Dorsolateral prefrontal cortex (tissue), 122 donors: ENCODE measurements at places on chromosomes 4 and X.

DNA sequence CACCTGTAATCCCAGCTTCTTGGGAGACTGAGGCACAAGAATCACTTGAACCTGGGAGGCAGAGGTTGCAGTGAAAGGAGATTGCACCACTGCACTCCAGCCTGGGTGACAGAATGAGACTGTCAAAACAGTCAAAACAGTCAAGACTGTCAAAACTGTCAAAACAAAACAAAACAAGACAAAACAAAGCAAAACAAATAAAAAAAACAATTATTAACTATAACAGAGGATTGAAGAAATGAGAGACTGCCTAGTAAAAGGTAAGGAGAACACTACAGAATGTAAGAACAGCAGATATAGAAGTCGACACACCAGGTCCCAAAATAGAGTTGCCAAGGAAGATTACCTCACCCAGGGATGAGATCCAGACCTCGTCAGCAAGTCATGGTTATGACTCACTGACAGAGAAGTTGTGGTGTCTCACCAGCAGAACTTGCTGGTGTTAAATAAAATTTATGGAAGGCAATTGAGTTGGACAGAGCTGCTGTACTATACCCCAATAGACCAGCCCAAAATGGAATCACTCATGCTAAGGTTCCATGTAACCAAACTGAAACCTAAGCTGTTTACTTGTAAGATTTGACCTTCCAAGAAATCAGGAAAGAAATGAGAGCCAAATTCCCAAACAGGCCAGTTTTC lies 32.1 kb upstream of the GK start:
- no peak for DNase-seq

DNA sequence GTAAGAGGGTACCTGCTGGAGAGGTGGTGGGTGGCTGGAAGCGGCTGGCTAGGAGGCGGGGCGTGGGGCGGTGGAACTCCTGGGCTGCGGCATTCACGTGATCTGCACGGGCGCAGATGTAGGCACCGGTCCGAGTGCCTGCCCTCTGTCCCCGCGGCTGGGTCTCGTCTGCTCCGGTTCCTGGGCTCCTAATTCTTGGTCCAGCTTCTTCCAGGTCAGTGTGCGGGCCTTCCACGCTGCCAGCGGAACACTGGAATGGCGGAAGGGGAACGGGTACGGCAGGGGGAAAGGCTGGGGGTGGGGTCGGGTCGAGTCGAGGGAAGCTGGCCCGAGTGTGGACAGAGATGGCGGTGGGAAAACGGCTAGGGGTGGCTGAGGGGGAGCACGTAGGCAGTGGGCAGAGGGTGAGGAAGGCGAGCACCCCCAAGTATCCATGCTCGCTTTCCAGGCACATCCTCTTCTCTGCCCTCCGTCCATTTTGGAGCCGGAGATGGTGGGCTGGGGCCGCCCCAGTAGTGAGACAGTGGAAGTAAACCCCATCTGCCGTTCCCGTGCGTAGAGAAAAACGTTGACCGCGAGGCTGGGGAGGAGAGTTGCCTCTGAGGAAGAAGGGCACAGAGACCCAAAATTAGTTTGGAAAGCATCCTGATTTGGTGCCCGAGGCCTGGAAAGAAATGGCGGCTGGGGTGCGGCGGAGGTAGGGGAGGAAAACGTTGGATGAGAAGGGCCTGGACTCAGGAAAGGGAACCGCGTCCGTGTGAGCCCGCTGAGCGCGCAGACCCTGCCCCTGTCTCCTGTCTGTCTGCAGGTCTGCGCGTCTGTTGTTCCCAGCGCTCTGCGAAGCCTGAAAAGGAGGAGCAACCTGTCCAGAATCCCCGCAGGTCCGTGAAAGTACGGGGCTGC lies at the start of gene TCEAL4:
Gene TCEAL4, plus strand, starts transcription at position 105 of the 903 bp plus-strand sequence. CDS start 1,161 bp downstream, outside the sequence.
- DNase-seq = peak; percentile 63

GRCh38 chrX:71191248-71191647 lies 31.8 kb upstream of the GJB1 start:
- no peak for DNase-seq

- DNase-seq = no peak
These were observed 27.9 kb downstream of the SLC4A4 start for GRCh38 chr4:71366766-71367165.

DNA sequence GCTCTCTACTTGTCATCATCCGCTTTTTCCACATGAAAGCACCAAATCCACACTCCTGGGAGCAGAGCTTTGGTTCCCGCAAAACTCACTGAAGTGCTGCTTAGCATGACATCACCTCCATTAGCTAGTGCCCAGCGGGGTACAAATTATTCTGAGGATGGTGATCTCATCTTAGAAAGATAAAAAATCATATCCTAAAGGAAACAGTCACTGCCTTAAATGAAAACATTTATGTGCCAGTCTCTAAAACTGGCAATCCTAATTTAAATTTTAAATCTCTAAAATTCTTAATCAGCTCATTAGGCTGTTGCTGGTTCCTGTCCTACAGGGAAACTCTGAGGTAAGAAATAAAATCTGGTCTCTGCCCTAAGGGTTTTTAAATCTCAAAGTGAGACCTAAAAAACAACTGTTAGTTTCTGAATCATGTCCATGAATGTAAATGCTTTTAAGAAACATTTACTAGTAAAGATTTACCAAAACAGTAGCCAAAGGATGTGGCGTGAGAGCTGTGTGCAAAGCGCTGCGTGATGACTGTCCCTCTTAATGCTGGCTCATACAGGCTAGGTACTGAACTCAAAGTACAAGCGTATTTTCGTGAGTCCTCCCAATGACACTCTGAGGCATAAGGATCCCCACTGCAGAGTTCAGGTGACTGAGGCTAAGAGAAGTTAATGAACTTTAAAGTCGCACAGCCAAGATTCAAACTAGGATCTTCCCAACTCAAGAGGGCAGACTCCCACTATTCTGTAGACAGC lies 4.5 kb downstream of the CASP3 start:
- DNase-seq = no peak

DNA sequence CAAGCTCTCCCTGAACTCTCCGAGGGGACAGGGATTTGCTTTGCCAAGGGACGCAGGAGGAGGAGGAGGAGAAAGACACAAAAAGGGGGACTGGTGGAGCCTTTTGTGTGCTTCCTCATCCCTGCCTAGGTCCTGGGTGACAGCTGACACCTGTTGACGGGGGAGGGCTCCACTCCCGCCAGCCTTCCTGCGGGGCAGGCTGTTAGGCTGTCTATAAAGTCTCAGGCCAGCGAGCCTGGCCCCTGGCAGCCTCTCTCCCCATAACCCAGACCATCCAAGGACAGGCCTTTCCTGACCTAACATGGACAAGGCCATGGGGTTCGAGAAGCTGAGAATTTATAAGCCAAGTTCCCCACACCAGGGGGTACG lies 832 bp upstream of the EVC2 start:
- no peak for DNase-seq

GRCh38 chr4:110155654-110156053 lies 42.8 kb downstream of the ELOVL6 start:
- DNase-seq = no peak

DNA sequence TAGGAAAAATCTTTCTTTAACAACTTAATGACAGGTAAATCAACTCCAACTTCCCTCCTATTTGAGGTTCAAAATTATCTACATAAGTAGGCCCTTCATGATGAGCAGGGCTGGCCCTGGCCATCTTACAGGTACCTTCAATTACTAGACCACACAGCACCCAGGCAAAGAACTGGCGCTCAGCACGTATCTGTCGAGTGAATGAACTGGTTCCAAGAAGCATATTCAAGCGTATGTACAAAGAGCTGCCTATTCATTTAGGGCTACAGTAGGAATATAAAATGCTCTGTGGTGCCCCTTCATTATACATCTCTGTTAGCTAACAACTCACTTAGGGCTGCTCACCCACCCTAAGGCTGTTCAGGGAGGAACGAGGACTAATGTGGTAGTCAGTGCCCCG lies 48.0 kb downstream of the TSPAN5 start:
- DNase-seq = no peak

- no peak for DNase-seq
These were observed 20.4 kb downstream of the FAM184B start for GRCh38 chr4:17761062-17761461.

DNA sequence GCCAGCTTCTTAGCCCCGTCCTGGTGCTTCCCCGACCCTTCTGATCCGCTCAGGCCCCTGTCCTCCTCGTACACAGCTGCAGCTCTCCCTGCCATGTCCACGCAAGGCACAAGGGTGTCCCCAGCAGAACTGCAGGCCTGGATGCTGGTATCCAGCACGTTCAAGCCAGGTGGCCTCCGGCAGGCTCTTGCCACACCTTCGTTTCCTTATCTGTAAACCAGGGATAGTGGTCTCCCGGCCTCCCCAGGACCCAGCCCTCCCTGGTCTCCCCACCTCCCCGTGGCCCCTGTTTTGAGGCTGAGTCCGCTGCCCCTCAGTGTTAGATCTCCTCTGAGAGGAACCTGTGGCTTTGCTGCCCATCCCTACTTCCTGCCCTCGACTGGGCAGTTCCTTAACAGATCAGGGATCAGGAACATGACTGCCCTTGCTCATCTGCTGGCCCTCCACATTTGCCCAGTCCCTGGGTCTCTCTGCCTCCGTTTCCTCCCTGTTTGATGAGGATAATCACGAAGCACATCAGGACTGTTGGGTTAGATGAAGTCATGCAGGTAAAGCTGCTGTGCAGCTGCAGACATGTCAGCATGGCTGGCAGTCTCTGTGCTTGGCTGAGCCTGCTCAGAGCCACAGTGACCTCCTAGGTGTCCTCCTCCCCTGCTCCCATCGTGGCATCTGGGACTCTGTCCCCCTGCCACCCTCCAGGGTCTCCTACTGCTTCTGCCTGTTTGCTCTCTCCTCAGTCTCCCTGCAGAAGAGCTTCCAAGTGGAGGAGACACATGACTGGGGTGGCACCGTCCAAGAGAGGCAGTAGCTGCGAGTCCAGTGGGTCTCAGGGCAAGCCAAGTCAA lies 32.9 kb downstream of the PIGG start:
- no peak for DNase-seq

- DNase-seq = no peak
These were observed 155.4 kb upstream of the FAM241A start for GRCh38 chr4:111989817-111990216.

- DNase-seq = peak; percentile 19
These were observed 1.1 kb downstream of the SLIT2 start for GRCh38 chr4:20252656-20253282.

- no peak for DNase-seq
These were observed 37.3 kb upstream of the NMU start for GRCh38 chr4:55673424-55673823.

- DNase-seq = no peak
These were observed 146.1 kb upstream of the NEIL3 start for GRCh38 chr4:177163532-177163931.

- no peak for DNase-seq
These were observed 2.7 kb upstream of the SORCS2 start for GRCh38 chr4:7189475-7190277.
